Uterus (tissue), 4 donors: ENCODE measurements at places on chromosomes 11 and 22. TPM values are rescaled to one million over a fixed set of nuclear protein-coding genes. Genes with fewer than 3 reads are reported as not detected.

- no peak for DNase-seq
Measured at GRCh38 chr11:30312243-30312642, 10.7 kb upstream of the ARL14EP start.

GRCh38 chr11:91248199-91248807, 976.3 kb upstream of the FAT3 start:
- no peak for DNase-seq

GRCh38 chr11:128775468-128775867, 81.6 kb downstream of the FLI1 start:
- no peak for DNase-seq

Gene C11orf86
- total RNA-seq = not detected

Gene VSIG2
- not detected for total RNA-seq
